Ureter (tissue), 1 donor: ENCODE measurements at places on chromosomes 5 and 9. TPM values are rescaled to one million over a fixed set of nuclear protein-coding genes. Genes with fewer than 3 reads are reported as not detected.
A peak's percentile ranks its signal among the peaks of the same experiment; 100 is the strongest.

DNA sequence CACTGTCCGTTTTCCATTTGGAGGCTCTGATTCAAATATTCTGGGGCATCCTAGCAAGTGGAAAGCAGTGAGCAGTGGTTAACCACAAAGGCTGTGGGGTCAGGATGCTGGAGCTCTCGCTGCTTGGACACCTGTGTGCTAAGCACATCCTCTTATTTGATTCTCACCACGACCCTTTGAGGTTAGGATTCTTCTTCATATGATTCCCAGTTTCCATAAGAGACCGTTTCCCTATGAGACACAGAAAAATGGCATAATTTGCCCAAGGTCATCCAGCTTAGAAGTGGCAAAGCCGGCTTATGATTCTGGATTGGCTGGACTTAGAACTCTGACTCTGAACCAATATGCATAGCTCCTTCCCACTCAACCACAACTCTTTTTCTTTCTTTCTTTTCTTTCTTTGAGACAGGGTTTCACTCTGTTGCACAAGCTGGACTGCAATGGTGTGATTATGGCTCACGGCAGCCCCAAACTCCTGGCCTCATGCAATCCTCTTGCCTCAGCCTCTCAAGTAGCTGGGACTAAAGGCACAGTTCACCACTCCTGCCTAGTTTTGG lies 207.7 kb downstream of the TTLL11 start:
- no peak for DNase-seq

DNA sequence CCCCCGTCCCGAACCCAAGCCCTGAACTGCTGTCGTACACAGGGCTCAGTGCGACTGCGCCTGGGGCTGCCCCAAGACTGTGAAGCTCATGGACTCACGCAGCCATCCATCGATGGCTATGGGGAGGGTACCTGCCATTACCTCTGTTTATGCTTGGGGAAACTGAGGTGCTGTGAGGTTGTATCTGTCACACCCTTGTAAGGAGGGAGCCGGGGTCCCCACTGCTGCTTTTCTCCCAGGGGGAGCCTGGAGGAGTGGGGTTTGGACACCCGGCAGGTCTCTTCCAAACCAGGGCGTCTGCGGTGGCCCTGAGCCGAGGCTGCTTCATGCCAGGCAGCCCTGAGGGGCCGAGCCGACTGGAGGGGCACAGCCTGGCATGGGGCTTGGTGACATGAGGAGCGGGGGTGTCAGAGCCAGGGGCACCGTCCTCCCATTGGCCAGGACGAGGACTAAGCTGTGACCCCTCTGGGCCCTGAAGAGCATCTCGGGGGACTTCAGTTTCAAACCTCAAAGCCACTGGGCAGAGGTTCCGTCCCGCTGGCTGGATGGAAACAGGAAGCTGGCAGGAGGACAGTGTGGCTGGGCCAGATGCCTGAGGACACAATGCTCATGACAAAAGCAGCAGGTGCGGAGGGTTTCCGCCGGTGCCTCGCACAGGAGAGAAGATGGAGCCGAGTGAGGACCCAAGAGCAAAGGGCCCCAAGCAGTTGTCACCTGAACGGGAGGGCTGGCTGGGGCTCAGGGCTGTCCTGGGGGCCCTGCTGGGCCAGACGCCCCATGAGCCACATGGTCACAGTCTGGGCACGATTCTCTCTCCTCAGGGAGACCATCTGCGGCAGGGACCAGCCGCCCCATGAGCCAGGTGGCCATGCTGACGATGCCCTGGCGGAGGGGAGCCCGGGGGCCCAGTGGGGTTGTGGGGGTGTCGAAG lies 54.4 kb upstream of the EXOC3 start:
- DNase-seq, result no peak

GRCh38 chr9:126303488-126303887 lies 23.1 kb upstream of the MVB12B start:
- DNase-seq, result peak; percentile 36

DNA sequence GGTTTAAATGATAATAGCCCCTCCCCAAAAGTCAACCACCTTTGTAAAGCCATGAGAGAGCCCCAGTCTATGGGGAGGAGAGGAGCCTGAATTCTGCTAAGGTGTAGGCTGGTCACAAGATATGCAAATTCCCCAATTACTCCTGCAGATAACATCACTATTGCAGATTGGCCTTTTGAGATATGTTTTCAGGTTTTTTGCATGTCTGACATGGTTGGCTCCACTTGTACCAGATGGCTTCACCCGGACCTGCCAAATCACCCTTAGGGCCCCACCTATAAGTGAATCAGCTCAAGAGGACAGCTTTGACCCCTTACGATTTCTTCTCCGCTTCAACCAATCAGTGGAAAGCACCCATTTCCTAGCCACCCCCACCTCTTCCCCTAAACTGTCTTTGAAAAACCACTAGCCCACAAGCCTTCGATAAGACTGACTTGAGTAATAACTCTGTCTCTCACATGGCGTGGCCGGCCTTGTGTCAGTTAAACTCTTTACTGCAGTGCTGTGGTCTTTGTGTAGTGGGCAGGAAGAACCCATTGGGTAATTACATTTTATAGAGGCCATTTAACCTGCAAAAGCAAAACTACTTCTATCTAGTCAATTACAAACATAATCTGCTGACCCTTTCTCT lies 69.7 kb downstream of the PRLR start:
- no peak for DNase-seq

Gene CCDC152
- 0.47 TPM for total RNA-seq

DNA sequence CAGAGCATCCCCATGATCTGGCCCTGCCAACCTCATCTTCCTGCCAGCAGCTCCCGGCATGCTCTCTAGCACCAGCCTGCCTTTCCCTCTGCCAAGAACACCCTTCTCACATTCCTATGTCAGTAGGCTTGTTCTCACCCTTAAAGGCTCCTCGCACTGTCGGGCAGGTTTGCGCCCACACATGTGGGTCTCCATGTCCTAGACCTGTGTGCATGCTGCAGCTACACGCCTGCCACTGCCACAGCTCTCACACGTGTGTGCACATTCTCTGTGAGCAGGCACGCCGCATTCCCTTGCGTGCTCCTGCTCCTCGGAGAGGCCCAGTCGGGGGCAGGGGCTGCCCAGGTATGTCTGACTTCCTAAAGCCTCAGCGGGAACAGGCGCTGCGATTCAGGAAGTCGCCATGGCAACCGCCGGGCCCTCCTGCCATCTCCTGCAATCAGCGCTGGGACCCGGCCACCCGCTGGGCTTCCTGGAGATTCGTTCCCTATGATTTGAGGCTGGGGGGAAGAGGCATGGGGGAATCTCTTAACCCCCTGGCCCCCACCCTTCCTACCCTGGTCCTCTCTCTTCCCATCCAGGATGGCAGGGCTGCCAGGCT lies 28.1 kb downstream of the NDUFA8 start:
- DNase-seq, result no peak

- peak; percentile 82 for DNase-seq
Measured at GRCh38 chr9:127921557-127922120, 4.8 kb upstream of the ST6GALNAC4 start.

- DNase-seq, result no peak
Measured at GRCh38 chr5:56090793-56091460, 96.2 kb upstream of the IL6ST start.

DNA sequence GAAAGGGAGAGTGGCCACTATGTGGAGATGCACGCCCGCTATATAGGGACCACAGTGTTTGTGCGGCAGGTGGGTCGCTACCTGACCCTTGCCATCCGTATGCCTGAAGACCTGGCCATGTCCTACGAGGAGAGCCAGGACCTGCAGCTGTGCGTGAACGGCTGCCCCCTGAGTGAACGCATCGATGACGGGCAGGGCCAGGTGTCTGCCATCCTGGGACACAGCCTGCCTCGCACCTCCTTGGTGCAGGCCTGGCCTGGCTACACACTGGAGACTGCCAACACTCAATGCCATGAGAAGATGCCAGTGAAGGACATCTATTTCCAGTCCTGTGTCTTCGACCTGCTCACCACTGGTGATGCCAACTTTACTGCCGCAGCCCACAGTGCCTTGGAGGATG lies 19.8 kb downstream of the RGMB start:
- DNase-seq, result no peak

GRCh38 chr5:106601620-106602019 lies 1069.1 kb downstream of the EFNA5 start:
- DNase-seq, result no peak

Gene CAST
- total RNA-seq, result 473 TPM

Gene SPINK4
- not detected for total RNA-seq

GRCh38 chr5:163658702-163659567 lies 153.5 kb downstream of the MAT2B start:
- DNase-seq, result no peak

DNA sequence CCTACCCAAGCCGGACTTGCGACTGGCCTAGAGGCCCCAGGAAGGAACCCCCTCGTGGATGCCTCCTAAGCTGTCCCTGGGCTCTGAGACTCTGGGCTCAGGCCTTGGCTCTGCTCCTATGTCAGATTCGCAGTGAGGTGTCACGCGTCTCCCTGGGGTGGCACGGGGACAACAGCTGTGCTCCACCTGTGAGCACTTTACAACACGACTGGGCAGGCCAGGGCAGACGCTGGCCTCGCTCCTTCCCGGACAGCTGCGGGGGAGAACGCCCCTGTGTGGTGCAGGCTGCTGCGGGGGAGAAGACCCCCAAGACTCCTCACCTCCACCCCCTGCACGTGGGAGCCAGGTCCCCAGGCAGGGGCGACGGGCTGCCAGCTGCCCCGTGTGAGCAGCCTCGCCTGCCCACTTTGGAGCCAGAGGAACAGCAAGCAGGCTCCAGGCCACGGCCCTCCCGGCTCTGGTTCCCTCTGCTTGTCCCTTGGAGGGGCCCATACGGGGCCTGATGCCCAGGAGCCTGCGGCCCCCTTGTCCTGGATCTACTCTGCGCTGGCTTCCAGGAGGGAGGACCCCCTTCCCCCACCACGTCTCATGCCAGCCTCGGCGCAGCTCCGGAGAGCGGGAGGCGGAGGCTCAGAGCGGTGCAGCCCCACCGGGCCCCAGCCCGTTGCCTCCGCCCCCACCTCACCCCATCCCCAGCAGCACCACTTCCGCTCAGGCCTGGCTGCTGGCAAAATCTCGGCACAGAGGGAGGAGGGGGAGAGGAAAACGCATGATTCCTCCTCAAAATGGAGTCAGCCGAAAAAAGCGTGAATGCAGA lies 36.0 kb downstream of the SARDH start:
- no peak for DNase-seq

DNA sequence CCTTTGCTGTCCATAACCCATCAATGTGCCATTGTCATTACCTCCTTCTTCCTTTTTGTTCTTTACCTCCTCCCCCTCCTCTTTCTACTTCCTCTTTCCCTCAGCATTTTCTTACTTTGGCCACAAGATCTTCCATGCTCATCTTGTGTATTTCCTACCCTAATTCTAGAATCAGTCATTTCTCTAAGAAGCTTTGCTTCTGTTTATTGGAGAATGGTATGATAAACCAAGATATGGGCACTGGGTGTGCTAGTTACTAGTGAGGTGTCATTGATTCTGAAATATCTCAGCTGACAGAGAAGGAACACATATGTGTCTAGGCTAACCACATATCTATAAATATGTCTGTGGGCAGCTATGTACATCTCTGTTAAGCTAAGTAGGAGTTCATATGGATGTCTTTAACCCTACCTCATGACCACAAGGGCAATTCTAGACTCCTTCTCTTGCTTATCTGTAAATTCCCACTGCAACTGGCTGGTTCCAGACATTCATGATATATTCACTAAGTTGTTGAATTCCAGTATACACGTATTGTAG lies 2051.3 kb upstream of the CDH9 start:
- DNase-seq, result no peak

Gene CDC42SE2
- total RNA-seq, result 39.6 TPM

DNA sequence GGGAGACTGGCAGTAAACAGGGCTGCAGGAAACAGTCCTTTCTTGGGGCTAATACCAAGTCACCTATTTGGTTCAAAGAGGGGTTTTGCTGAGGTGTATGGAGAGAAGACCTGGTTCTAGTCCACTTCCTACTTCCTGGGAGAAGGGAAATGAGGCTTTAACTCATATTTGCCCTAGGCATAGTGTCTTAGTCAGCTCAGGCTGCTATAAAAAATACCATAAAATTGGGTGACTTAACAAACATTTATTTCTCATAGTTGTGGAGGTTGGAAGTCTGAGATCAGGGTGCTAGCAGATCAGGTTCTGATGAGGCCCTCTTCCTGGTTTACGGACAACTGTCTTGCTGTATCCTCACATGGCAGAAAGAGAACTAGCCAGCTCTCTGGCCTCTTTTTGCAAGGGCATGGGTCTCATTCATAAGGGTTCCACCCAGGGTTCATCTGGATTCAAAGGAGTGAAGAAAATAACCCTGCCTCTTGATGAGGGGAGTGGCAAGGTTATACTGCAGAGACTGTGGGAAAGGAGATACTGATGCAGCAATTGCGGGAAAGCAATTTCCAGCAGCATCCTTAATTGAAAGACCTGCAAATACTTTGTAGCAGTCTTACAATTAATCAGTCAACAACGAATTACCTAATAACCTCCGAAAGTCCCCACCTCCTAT lies 40.5 kb downstream of the ANKDD1B start:
- no peak for DNase-seq

GRCh38 chr5:142109331-142110045 lies 909 bp downstream of the NDFIP1 start:
- DNase-seq, result no peak

DNA sequence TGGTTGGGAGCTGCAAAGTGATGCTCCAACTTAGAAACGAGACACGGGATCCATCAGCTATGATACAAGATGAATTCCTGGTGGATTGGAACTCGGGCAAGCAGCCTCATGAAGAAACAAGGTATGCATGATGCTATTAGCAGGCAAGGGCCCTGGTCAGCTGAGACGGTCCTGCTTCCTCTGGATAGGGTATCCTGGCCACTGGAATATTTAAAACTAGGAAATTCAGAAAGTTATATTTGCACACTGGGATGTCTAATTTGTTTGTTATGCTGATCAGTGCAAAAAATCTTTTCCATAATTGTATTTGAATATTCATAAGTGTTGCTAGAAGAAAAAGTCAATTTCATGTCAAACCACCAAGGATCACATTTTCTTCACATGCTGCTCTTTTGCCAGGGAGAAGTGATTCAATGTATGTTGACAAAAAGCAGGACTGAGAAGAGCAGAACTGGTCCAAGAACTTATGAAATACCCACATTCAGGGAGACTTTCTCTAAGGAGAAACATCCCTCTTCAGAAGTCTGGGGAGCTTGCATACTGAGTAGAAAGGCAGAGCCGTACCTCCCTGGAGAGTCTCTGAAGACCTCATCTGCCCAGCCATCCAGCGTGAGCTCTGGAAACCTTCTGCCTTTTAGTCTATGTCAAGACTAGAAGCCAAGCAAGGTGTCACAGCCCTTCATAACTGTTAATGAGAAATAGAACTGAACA lies 6.7 kb upstream of the NXNL2 start:
- no peak for DNase-seq

- no peak for DNase-seq
Measured at GRCh38 chr5:94010814-94011213, 269.4 kb upstream of the POU5F2 start.

GRCh38 chr9:2261421-2262103 lies 246.4 kb downstream of the SMARCA2 start:
- no peak for DNase-seq

DNA sequence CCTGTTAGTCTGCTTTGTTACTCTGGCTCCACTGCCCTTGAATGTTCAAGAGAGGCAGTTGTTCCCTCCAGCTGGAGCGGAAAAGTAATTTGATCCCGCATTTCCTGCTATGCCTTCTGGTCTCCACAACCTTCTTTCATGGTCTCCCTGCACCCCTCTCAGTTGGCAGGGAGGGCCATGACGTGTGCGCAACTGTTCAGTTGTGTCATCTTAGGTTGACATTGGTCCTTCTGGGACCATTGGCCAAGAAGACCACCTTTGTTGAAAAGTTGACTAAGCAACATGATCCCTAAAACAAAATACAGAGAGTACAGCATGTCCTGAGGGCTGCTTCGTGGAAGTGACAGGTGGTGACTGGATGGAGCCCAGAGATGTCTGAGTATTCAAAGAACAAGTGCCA lies 192.5 kb upstream of the TUT7 start:
- DNase-seq, result no peak

GRCh38 chr5:59843511-59844213 lies 49.9 kb downstream of the PDE4D start:
- DNase-seq, result no peak

Gene PTPN3
- total RNA-seq, result 36.4 TPM
